ENCODE measurements at places on chromosomes 13 and 19.

GRCh38 chr13:109816808-109817203 is 30.4 kb upstream of the IRS2 start:
- no peak for DNase-seq

DNA sequence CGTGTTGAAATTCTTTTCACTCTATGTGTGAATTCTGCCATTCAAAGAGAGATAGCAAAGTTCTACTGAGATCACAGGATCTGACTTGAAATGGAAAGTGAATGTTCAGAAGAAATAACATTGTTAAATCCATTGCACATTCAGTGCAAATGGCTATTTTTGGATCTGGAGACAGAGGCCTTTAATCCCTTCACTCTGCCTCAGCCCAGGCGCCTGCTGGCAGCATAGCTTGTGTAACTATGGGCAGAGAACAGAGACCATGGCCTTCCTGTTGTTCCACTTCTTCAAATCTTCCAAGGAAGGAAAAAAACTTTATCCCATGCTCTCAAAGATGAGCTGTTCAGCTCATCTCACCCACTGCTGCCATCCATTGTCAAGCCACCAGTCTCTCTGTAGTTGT is 265.4 kb downstream of the LMO7 start:
- DNase-seq, result no peak

GRCh38 chr19:6279620-6279930 is 200 bp downstream of the MLLT1 start:
- no peak for DNase-seq

DNA sequence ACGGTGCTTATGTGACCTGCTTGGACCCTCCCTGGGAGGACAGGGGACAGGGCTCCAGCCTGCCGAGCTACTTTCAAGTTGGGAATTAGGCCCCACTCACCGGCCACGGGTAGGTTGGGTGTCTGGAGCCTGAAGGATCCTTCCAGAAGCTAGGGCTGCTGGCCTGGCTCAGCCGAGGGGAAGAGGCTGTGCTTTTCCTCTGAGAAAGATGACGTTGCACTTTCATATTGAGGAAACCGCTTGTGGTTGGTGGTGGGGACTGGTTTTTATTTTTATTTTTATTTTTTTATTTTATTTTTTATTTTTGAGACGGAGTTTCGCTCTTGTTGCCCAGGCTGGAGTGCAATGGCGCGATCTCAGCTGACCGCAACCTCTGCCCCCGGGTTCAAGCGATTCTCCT is at the start of gene TMEM150B:
TMEM150B (minus strand) TSS at position 170 of the 400 bp plus-strand sequence. CDS start 4,305 bp downstream, outside the sequence.
- DNase-seq, result no peak

DNA sequence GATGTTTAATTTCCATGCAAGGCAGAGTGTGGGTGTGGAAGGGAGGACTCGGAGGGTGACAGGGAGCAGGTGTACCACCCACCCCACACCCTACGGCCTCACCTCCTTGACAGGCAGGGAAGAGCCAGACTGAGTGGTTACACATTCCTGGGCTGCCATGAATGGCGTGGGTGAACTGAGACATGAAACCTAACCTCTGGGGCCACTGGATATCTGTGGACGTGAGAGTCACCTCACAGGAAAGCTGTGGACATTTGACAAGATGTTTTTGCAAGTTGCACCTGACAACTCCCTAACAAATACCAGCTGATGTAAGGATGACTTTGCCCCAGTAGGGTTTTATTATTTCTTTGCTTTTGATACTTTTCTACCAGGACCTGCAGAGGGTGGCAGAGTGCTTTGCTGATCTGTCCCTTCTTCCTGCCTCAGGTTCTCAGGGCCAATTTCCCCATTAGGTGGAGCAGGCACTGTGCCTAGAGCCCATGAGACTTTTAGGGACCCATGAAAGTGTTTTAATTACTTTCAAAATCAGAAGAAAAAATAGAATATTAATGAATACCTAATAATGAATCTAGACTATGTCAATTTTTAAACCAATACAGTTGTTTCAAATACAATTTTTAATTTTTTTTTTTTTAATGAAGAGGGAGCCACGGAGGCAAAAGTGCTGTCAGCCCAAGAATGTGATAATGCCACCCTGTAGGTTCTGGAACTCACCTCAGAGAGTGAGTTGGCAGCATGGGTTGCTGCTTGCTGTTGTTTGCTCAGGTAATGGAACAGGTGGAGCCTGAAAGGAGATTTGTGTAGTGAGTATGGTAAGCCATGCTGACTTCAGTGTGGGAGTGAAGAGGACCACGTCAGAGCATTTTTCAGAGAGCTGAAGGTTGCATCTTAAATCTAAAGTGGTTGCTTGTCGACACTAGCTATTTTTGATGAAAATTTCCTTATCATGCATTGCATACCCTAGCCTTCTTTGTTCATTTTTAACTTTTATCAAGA is 58.0 kb upstream of the CYSLTR2 start:
- DNase-seq, result peak; percentile 68

DNA sequence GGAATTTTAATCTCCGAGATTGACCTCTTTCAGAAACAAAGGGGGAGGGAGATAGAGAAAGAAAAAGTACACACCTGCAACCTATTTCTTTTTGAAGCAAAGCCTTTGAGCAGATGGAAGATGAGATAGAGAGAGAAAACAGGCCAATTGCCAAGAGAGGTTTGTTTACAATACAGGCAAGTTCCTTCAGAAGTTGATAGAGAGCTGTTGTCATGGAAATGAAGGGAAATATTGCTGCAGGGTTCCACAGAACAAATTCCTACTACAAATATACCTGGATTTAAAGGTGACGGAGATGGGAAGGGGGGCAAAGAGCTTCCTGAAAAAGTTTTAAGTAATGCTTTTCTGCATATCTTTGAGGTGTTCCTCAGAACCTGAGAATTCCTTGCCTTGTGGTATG is 388.4 kb downstream of the NDFIP2 start:
- DNase-seq, result no peak

- DNase-seq, result no peak
Measured at GRCh38 chr13:107210723-107211030, 642.7 kb upstream of the ARGLU1 start.

GRCh38 chr19:35000647-35001501 is 751 bp downstream of the GRAMD1A start:
- DNase-seq, result peak; percentile 50

DNA sequence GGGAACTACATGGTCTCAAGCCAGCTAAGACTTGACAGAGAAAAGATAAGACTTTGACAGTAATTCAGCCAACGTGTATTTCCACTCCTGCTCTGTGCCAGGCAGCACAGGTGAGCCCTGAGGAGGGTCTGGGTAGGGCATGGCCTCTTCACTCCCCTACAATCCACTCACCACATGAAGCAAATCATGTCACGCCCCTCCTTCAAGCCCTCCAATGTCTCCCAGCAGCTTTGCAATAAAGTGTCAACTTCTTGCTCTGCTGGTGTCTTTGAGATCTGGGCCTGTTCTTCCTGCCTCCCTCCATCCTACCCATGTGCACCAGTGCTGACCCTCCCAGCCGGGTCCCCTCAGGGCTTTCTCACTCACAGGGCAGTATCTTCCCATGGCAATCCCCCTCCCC is 58.5 kb downstream of the CCDC70 start:
- DNase-seq, result no peak

- no peak for DNase-seq
Measured at GRCh38 chr19:8600816-8601215, 9.7 kb downstream of the ADAMTS10 start.

GRCh38 chr13:73079359-73079758 is 20.6 kb downstream of the KLF5 start:
- DNase-seq, result no peak

DNA sequence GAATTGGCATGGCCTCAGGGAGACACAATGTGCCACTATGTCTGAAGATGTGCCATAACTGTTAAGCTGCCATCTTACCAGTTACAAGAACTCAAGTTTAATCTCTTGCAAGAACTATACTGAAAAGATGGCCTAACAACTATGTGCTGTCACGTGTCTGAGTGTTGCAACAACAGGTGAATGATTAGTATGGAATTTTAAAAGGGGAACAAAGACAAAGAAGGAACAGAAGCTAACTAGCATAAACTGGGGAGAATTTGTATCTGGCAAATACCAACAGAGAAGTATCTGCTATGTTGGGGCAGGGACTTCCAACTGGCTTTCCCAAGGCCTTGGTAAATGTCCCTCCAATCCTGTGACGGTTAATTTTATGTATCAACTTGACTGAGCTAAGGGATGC is 11.5 kb upstream of the ACOD1 start:
- no peak for DNase-seq

- DNase-seq, result no peak
Measured at GRCh38 chr13:41587490-41587889, 130.1 kb downstream of the RGCC start.

GRCh38 chr13:20131057-20131832 is 29.6 kb downstream of the GJA3 start:
- DNase-seq, result no peak

DNA sequence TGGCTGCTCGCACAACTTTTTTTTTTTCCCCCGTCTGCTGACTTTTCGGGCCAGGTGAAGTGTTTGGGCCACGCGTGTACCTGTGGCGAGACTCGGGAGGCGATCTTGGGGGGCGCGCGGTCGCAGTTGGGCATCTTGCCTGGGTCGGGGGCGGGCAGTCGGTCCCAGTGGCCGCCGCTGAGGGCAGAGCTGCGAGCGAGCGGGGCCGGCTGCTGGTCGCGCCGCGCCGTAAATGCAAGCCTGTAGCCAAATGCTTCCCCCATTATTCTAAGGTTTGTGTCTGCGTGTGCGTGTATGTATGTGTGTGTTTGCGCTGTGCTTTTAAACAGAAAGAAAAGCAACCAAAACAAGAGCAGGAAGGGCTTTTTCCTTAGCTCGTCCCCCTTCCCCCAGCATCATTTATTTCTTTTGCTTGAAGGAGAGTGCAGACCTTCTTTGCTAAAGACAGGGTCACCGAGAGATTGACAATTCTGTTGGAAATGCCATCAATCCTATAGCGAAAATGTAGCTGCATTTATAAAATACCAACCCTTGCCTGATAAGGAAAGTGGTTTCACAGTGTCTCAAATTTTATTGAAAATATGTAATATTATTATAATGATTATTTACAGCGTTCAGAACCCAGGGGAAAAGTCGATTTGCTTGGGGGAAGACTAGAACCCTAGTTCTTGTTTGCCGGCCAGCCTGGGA is 143.2 kb upstream of the ZNF536 start:
- DNase-seq, result no peak

DNA sequence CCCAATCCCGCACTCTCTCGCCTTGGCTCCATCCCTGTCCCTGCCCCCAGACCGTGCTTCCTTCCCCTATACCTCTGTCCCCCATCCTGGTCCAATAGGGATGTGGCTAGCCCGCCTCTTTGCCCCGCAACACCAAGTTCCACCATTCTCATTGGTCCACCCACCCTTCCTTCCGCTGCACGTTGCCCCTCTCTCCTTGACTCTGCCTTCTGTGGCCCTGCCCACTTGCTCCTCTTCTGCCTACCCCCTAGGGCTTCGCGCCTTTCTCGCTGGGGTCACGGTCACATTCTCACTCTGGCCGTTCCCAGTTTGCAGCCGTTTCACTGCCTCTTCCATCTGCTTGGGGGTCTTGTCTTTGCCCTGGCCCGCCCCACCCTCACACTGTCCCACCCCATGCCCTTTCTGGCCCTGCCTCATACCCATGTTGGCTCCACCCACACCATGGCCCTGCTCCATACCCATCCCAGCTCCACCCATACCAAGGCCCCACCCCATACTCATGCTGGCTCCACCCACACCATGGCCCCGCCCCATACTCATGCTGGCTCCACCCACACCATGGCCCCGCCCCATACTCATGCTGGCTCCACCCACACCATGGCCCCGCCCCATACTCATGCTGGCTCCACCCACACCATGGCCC is 4.5 kb upstream of the ARHGAP45 start:
- DNase-seq, result peak; percentile 22

- no peak for DNase-seq
Measured at GRCh38 chr19:30529876-30530275, 157.7 kb downstream of the ZNF536 start.

- no peak for DNase-seq
Measured at GRCh38 chr19:29415507-29415906, 110.3 kb upstream of the VSTM2B start.

GRCh38 chr19:46386996-46387712 is 26.2 kb downstream of the CCDC8 start:
- no peak for DNase-seq

GRCh38 chr13:44715287-44716230 is 139.4 kb upstream of the TSC22D1 start:
- no peak for DNase-seq

DNA sequence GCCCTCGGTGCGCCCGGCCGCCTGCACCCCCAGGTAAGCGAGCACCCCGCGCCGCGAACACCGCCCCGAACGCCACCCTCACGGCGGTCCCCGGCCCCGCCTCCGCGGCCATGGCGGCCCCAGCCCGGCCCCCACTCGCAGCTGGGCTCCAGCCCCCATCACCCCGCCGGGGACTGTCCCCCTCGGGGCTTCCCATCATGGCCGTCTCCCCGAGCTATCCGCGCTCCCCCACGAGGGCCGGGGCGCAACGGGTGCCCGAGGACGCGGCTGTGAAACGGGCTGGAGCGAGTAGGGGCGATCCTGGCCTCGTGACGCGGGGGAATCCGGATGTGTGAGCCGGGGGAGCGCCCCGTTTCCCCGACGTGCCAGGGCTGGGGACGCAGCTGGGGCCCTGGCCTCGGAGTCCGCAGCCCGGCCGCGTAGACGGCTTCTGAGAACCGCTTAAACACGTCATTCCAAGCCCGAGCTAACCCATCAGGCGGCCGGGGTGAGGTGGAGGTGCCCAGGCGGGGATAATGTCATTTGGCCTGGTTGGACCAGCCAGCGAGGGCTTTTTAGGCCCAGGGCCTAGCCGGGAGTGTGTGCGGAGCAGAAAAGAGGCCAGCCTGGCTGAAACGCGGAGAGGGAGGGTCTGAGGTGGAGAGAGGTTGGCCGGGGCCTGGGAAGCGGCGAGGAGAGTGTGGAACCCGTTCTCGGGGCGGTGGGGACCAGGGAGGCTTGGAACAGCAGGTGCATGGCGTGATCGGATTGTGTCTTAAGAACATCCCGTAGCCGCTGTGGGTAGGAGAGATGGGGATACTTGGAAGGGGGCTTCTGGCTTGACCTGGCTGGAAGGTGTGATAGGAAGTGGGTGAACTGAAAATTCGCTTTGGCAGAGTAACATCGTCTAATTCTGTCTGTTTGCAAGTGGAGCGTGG is 550 bp downstream of the CERS4 start:
- peak; percentile 32 for DNase-seq

GRCh38 chr19:5078182-5078581 is 109.3 kb downstream of the KDM4B start:
- DNase-seq, result no peak

DNA sequence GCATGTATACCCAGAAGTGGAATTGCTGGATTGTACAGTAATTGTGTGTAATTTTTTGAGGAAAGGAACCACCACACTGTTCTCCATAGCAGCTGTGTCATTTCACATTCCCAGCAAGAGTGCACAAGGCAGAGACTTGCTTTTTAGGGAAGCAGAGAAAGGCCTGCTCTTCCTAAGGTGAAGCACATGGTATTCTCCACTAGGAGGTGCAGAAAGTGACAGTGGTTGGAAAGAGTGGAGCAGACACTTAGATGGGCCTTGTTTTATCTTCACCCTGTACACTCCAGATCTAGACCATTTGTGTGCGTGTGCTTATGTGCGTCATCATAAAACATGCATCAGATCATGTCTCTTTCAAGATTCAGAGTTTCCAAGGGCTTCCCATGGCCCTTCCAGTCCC is 35.0 kb downstream of the FAM124A start:
- DNase-seq, result no peak

- no peak for DNase-seq
Measured at GRCh38 chr13:114081761-114082681, 50.4 kb downstream of the RASA3 start.

GRCh38 chr13:31200637-31200971 is 829 bp downstream of the B3GLCT start:
- peak; percentile 54 for DNase-seq

- DNase-seq, result no peak
Measured at GRCh38 chr13:112790735-112791641, 101.2 kb downstream of the ATP11A start.

GRCh38 chr19:40932008-40932959 is 50.3 kb upstream of the CYP2A7 start:
- no peak for DNase-seq
